Stimulated activated CD8-positive, alpha-beta memory T cell treated with anti-CD3 and anti-CD28 coated beads, Interleukin-7, amount 100 ng/mL, for 24 hours (primary cell): ENCODE measurements at places on chromosomes 5 and 9.

- no peak for DNase-seq
Measured at GRCh38 chr5:62450259-62450658, 37.7 kb downstream of the IPO11 start.

- no peak for DNase-seq
Measured at GRCh38 chr9:91059713-91060112, 258.1 kb downstream of the SYK start.

- DNase-seq = no peak
Measured at GRCh38 chr5:158268286-158268685, 409.3 kb upstream of the CLINT1 start.

DNA sequence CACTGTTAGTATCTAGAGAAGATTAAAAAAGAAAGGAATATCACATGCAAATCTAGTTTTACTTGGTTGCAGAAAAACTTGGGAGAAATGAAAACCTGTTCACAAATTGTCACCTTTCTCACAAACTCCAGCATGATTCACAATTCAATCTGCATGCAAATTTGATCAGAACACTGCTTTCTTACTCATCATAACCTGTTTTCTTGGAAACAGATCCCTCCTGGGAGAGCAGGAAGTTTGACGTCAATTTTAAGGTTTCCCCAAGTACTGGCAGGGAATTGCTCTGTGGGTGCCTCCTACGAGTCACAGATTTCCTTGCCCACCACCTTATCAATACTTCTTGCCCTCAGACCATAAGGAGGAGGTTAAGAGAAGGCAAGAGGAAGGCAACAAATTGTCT is 30.2 kb upstream of the HTR4 start:
- no peak for DNase-seq

DNA sequence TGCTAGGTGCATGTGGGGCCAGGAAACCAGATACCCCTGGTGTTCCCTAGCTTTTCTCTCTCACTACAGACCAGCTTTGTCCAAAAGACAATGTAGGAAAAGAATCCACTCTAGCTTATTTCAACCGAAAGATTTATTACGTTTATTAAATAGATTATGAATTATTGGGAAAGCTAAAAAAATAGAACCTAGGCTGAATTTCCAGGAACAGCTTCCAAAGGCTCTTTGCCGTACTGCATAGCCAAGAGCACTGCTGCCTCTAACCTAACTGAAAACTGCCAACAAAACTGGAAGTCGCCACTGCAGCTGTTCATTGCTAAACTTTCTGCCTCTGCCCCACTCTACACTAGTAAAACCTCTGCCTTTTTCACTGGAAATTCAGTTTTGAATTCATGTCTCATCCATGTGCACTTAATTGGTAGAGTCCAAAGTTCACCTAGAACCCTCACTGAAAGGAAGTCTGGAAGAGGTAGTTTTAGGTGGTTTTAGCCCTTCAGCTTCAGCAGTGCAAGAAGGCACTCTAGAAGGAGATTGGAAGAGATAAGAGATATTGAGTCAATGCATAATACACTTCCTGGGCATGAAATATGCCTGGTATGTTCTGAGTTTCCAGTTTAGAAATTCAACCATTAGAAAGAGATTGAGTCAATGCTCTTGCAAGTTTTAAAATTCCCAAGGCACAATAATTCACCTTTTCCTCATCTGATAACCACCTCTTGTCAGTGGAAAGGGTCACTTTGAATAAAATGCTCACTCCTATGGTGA is 927.9 kb downstream of the MAT2B start:
- DNase-seq = no peak
